ENCODE measurements at places on chromosomes 7 and 10.

DNA sequence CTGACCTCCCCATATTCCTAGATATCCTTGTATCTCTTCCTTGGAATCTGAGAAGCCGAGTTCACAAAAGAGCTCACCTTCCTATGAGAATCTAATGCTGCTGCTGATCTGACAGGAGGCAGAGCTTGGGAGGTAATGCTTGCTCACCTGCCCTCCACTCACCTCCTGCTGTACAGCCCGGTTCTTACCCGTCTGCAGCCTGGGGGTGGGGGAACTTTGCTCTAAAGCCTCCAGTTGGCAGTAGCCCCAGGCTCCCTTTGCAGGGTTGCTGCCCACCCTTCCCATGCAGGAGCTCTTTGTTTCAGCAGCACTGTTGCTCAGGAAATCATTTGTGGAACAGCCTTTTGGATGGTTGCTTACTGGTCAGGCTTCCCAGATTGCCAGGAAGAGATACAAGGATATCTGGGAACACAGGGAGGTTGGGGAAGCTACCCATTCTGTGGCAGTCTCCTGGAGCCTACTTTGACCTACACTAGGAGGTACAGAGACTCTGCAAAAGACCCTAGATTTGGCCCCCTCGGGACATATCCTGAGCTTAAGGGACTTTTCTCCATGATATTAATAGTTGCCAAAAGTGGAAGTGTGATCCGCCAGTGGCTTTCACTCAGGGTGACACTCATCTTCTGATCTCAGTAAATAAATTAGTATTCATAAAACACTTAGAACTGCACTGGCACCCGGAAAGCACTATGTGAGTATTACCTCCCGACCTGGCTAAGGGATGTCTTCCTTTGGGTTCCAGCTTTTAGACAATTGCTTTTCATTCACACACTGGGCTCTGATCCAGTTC is 363.7 kb upstream of the PODXL start:
- no peak for DNase-seq

DNA sequence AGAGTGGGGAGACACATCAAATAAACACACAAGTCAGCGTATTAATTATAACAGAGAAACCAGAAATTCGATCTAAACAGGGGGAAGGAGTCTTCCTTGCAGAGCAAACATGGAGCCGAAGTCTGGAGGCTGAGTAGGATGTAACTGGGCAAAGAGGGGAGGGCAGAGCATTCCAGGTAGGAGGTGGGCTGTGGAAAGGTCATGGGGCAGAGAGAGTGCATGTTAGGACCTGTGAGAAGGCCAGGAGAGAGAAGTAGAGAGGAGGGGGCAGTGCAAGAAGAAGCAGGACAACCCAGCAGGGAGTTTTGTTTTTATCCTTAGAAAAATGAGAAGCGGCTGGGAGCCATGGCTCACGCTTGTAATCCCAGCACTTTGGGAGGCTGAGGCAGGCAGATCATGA is 130.8 kb upstream of the GPR26 start:
- no peak for DNase-seq

GRCh38 chr7:41103331-41103730 is 599.6 kb downstream of the INHBA start:
- no peak for DNase-seq

GRCh38 chr10:49407552-49408137 is 11.8 kb upstream of the DRGX start:
- peak; percentile 71 for DNase-seq

- no peak for DNase-seq
Observed at GRCh38 chr7:31814187-31814586, 127.2 kb downstream of the PPP1R17 start.

DNA sequence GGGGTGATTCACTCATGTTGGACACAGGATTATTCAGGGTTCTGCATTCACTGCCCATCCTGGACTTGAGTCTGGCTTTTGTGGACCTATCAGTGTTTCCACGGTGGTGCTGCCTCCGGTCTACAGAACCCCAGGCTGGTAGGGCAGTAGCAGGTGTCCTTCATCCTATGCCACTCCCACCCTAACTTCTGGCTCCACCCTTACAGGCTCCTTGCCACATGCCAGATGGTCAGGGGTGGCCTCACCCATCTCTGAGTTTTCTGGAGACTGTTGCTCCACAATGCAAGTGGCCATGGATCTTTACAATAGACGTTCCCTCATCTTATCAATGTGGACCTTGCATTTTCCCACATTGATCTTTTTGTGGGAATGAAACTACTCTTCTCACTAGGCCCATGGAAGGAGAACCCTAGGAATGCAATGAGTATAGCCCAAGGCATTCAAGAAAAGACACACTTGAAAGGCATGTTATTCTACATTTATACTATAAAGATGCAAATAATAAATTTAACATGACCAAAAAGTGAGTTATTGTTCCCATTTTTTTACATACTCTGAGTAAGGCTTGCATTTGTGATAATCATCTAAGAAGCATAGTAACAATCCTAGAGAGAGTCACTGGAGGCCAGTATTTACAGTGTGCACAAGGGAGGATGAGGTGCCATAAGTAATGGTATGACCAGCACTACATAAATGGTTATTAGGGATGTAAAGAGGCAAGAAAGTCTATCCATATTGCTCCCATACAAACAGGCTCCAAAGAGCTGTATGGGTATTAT is 57.4 kb upstream of the ADO start:
- DNase-seq = no peak

DNA sequence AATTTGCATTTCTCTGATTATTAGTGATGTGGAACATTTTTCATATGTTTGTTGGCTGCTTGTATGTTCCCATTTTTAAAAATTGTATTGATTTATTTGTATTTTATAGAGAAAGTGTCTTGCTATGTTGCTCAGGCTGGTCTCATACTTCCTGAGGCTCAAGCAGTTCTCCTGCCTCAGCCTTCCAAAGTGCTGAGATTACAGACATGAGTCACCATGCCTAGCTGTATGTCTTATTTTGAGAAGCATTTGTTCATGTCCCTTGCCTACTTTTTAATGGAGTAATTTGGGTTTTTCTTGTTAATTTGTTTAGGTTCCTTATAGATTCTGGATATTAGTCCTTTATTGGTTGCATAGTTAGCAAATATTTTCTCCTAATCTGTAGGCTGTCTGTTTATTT is 214.2 kb upstream of the KAT6B start:
- DNase-seq = no peak

DNA sequence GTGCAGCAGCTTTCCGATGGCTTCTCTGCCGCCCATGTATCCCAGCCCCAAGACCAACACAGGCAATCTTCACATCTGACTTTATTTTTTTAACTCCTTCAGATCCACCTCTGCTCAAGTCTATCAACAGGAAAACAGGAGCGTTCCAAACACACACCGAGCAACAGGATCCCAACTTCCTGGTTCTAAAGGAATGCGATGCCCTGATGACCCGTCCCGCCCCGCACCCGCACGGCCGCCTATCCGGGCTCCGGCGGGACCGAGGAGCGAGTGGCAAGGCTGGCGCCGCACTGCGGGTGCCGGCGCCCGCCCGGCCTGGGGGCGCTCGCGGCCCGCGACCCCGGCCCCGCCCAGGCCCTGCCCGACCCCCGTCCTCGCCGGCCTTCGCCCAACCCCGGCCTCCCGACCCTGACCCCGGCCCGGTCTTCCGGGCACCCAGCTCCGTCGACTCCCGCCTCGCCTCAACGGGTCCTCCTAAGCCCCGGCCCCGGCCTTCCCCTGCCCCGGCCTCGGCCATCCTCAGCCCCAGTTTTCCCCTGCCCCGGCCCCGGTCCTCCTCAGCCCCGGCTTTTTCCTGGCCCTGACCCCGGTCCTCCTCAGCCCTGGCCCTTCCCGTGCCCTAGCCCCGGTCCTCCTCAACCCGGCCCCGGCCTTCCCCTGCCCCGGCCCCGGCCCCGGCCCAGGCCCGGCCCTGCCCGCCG is 730 bp downstream of the LARP4B start:
- peak; percentile 28 for DNase-seq

DNA sequence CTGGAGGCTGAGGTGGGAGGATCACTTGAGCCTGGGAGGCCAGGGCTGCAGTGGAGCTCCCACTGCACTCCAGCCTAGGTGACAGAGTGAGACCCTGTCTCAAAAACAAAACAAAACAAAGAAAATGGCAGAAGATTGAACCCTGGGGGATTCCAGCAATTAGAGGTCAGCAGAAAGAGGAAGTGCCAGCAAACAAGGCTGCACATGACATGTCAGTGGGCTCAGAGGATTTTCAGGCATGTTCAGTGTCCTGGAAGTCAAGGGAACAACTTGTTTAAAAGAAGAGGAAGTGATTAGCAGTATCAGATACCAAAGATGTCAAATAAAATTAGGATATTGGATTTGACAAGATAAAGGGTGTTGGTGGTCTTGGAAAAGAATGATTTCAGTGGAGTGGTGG is 32.3 kb downstream of the RAB18 start:
- DNase-seq = no peak

DNA sequence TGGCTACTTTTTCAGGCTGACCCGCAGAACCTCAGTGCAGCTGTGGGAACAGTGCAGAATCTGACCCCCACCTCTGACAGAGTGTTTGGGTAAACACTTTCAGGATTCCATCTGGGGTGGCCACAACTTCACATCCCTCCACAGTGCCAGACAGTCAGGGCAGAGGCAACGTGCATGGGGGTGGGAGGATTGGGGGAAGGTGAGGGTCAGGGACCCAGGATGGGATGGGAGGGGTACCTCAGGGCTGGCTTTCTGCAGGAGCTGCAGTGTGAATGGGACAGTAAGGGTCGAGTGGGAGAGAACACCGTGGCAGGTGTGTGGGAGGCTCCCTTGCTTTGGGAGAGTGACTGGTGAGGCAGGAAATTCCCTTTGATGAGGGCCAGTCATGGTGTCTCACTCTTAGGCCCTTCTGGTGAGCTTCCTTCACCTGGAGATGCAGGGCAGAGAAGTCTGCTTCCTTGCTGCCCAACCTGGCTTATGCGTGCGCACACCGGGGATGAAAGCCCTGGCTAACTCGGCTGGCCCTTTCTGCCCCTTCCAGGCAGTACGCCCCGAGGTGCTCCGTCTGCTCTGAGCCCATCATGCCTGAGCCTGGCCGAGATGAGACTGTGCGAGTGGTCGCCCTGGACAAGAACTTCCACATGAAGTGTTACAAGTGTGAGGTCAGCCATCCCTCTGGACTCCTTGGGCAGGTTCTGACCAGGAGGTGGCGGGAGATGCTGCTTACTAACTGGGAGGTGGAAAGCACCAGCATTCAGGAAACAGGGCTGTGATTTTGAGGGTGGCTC is 8.4 kb downstream of the ZYX start:
- DNase-seq = no peak

DNA sequence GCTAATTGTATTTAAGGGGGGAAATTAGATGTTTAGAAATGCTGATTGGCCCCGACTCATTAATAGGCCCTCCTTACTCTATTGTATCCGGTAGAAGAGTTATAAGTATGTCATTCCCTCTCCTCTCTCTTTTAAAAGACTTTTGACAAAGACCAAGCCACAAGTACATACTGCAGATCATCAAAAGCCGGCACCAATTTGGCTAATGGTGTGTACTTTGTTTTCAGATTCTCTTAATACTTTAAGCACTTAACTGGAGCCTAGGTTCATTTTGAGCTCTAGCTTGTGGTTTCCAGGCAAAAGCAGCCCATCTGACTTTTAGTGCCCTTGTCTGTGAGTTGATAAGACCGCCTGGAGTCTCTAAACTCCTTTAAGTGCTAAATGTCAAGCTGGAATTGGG is 210.0 kb upstream of the LYZL1 start:
- no peak for DNase-seq

All from activated CD8-positive, alpha-beta memory T cell treated with anti-CD3 and anti-CD28 coated beads, Interleukin-2, amount 50 U/mL, for 4 hours (primary cell).